ENCODE measurements at places on chromosomes 11 and 22.

GRCh38 chr22:32444068-32444467 lies 20.2 kb downstream of the BPIFC start:
- no peak for DNase-seq

GRCh38 chr11:59849129-59849528 lies 3.8 kb upstream of the CBLIF start:
- DNase-seq, result no peak

- no peak for DNase-seq
Observed at GRCh38 chr11:108857382-108857781, 192.5 kb downstream of the DDX10 start.

- no peak for DNase-seq
Observed at GRCh38 chr11:5288108-5288905, 13.4 kb downstream of the OR51B4 start.

DNA sequence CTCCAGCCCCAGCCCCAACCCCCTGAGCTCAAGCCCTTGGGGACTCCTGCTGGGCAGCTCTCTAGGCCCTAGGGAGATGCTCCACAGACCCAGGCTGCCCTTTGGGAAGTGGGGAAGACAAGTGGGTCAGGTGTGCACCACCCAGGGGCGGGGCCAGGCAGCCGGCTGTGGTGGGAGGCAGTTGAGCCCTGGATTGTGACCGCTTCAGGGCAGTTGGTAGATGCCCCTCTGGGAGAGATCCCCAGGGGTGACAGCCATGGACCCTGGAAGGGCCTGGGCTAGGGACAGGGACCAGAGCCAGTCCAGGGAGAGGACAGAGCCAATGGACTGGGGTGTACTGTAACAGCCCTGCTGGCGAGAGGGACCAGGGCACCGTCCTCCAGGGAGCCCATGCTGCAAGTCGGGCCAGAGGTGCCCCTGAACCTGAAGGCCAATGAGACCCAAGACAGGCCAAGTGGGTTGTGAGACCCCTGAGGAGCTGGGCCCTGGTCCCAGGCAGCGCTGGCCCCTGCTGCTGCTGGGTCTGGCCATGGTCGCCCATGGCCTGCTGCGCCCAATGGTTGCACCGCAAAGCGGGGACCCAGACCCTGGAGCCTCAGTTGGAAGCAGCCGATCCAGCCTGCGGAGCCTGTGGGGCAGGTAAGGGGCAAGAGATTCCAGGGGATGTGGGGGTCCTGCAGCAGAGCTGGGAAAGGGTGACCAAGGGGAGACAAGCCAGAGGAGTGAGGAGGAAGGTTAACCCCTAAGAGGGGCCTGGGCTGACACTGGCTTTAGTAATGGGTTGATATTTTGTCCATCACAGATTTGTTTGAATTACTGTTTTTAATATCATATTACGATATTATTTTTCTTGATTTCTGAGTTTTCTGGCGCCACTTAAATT lies at the start of gene IGLL5:
TSS of gene IGLL5 (plus strand) at position 196 of the 883 bp plus-strand sequence. CDS start at position 434, 238 bp downstream.
- no peak for DNase-seq
